NCI-H2029 treated with DMSO at 0.1 percent for 48 hours (cell line): ENCODE measurements at places on chromosomes 2 and 18.

DNA sequence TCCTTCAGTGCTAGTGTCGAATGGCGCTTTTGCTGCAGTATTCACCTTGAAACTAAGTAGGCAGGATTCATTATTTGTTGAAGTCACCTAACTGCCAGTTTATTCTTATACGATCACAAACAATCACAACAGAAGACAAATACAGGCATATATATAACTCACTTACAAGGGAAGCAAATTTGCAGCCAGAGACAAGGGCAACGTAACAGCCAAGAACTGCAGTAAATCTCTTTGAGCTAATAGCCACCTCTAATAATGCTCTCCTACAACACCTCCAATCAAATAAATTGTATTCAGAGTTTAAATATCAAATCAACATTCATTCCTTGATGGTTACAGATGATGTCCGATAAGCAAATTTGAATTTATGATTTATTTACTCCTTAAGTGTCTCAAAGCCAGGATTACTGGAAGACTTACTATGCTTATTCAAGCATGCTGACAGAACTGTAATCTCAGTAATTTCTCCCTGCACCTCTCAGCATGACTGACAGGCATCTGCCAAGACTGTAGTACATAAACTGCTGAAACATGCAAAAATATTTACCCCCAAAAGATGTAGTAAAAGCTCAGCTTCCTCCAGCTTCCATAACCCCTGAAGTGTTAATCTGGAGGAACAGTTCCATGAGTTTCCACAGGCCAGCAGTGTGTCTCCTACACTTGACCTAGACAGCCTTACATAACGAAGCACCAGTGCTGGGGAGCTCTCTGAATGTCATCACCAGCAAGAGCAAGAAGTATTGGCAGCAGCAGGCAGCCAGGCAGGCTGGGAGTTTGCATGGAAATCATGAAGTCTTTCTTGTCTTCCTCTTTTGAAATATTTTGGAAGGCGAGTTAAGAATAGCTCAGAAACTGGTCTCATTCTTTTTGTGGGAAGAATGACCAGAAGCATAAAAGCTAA is 20.9 kb upstream of the SCN1A start:
- no peak for DNase-seq

DNA sequence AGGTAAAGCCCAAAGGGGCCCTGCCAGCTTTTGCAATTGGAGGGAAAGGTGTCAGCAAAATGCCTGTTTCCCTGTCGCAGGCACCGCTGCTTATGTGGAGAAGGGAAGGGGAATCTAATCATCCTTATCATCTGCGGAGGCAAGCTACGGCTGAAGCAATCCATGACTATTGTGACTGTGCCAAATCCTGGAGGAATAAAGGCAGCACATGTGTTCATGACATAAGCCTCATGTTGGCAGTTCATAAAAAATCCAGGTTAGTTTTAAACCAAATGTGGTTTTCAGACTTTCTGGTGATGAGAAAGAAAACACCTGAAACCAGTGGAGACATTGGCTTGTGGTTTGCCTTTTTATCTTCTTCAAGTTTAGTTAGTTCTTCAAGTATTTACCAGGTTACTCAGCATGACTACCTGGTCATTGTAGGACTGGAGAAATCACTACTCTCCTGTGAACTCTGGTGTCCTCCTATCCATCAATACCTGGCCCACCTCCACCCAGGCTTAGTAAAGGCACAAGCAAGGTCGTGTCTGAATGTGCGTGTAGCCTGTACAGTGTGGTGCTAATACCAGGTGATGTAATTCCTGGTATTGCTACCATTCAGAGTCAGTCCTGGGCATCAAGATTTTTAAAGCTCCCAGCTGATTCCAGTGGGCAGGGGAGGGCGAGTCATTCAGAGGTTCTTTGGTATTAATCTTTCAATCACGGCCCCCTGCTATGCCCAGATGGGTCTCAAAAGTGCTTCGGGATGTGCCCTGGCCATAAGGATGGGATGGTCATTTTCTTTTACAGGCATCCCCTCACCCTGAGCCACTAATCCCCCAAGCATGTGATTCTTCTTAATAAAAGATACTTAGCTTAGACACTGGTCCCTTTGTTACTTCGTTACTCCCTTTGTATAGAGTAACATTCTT is 96.8 kb downstream of the TGFA start:
- no peak for DNase-seq

DNA sequence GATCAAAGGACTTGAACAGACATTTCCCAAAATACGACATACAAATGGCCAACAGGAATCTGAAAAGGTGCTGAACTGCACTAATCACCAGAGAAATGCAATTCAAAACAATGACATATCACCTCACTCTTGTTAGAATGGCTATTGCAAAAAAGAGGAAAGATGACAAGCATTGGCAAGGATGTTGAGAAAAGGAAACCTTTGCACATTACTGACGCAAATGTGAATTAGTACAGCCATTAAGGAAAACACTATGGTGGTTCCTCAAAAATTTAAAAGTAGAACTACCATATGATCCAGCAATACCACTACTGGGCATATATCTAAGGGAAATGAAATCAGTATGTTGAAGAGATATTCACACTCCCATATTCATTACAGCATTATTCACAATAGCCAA is 57.7 kb upstream of the ASPRV1 start:
- no peak for DNase-seq

DNA sequence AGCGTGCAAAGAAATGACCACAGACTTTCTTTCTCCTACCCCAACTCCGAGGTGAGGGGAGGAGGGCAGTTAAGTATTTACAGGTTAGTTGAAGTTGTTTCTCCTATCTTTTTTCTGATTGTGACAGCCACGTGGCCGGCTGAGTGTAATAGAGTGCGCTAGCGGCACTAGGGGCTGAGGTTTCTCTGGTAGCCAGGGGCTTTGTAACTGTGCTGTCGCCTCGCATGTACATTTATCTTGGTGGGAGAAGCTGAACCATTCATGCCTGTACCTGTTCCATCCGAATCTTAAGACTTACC is 214.1 kb upstream of the STON1 start:
- DNase-seq: no peak

DNA sequence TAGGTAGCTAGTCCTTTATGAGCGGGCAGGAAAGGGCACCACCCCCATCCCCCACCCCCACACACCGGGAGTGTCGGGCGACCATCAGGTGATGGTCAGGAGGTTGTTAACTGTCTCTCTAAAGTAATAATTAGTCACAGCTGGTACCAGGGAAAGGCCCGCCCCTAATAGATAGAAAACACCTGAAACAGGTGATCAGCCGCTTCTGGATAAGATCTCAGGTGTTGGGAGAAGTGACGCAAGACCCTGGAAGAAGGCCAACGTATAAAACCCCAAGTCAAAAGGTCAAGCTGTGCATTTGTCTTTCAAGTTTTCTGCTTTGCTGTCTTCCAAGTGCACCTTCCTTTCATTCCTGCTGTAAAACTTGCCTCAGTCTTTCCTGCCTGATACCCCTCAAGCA is 59.6 kb upstream of the LINC00305 start:
- no peak for DNase-seq

- DNase-seq: no peak
Measured at GRCh38 chr2:46861916-46862315, 53.7 kb downstream of the MCFD2 start.

DNA sequence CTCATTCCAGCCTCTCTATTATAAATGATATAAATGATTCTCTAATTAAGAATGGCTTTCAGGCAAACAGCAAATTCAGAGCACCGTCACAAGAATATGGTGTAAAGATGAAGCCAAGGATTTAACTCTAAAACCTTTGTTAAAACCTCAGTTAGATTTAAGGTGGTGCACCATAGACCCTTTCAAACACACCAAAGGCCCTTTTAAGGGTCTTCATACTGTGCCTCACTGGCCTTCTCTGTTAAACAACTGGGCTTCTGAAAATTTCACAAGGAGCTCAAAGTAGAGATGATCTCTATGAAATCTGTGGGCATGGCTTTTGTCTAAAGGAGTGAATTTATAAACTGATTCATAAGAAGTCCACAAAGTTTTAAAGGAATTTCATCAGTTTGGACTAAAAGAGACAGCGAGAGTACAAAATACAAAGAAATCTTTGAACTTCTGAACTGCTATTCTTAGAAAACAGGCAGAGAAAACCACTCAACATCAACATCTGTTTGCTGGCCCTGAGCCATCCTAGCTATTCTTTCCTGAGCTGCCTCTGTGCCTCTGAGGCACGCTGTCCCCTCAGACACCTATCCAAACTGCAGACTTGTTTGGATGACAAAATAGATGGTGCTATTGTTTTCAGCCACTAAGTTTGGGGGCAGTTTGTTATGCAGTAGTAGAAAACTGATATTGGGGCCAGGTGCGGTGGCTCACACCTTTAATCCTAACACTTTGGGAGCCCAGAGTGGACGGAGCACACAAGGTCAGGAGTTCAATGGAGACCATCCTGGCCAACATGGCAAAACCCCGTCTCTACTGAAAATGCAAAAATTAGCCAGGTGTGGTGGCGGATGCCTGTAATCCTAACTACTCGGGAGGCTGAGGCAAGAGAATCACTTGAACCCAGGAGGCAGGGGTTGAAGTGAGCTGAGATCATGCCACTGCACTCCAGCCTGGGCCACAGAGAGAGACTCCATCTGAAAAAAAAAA is 72.9 kb upstream of the MYCN start:
- no peak for DNase-seq

- DNase-seq: no peak
Measured at GRCh38 chr18:3906116-3906750, 456.3 kb downstream of the TGIF1 start.

- no peak for DNase-seq
Measured at GRCh38 chr2:86703704-86704361, 16.3 kb upstream of the RMND5A start.

GRCh38 chr2:120631724-120632123 is 103.9 kb upstream of the GLI2 start:
- no peak for DNase-seq

- DNase-seq: no peak
Measured at GRCh38 chr2:172693037-172693436, 42.6 kb upstream of the RAPGEF4 start.

GRCh38 chr18:25497151-25497794 is 145.3 kb upstream of the ZNF521 start:
- DNase-seq: no peak

- DNase-seq: no peak
Measured at GRCh38 chr2:111209045-111209514, 88.4 kb downstream of the BCL2L11 start.

DNA sequence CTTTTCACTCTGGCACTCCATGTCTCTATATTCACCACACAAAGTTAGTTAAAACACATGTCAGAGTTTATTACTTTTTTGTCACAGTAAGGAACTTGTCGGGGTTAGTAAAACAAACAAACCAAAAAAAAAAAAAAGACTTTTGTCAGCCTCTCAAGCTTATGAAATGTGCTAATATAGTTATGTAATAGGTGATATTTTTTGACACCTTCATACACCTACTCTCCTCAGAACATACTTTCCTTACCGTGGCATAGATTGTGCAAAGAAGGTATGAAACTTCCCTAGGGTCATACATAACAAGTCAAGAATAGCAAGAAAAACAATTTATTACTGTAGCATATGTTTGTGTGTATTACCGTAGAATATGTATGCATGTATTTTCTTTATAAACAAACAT is 633.3 kb downstream of the CNTNAP5 start:
- DNase-seq: no peak

DNA sequence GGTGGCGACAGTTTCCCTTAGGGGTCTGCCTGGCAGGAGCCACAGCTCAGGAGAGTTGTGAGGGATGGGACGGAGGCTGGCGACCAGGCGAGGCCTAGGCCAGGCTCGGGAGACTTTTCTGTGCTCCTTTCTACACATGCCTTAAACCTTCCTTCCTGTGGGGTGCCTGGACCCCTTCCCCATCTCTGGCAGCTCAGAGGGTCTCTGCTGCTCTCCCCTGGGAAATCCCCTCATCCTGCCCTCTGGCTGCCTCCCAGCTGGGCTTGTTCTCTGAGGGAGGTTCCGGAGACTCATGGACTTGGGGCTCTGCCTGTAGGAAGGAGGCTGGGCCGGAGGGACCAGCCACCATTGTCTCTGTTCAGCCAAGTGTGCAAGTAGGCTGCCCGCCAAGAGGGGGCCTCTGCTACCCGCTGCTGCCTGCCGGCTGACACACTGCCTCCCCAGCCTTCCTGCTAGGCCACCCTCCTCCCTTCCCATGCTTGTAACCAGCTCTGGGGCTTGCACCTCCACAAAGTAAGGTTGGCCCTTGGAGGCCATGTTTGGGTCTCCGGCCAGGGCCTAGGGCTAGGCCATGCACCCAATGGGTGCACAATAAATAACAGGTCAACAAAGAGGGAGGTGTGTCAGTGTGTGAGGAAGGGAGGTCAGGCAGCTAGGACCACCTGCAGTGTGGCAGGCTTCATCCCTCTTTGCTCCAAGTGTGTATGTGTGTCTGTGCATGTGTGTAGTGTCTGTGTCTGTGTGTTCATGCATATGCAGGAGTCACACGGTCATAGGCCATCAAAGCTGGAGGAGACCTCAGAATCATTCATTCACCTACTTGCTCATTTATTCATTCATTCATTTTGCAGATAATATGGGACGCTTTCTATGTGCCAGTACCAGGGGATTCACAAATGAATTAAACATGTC is 28.8 kb downstream of the PSD4 start:
- DNase-seq: no peak

GRCh38 chr18:37225279-37225678 is 340.3 kb downstream of the CELF4 start:
- no peak for DNase-seq

- DNase-seq: no peak
Measured at GRCh38 chr2:95017071-95017501, 8.4 kb upstream of the MAL start.

- DNase-seq: no peak
Measured at GRCh38 chr18:11654736-11655605, 34.1 kb upstream of the GNAL start.

GRCh38 chr2:29263886-29264285 is 148.7 kb downstream of the CLIP4 start:
- no peak for DNase-seq

GRCh38 chr2:163953390-163953907 is 217.6 kb upstream of the FIGN start:
- DNase-seq: no peak

GRCh38 chr2:119545754-119546446 is 1.7 kb downstream of the CFAP221 start:
- no peak for DNase-seq

DNA sequence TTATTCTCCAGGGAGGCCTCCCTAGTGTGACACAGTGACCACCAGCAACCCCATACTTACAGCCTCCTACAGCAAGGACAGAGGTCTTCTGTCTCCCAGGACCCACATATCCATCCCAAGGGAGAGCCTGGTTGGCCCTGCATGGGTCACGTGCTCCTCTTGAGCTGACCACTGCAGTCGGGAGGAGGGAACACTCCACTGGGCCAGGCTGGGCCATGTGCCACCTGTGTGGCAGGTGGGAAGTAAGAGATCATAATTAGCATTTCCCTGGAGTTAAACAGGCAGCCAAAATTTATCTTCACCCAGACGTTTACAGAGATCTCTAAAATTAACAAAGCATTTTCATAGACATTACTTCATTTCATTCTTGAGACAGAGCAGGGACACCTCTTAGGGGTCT is 33.4 kb upstream of the MLPH start:
- peak; percentile 20 for DNase-seq

- DNase-seq: no peak
Measured at GRCh38 chr2:5764041-5764440, 71.9 kb downstream of the SOX11 start.

DNA sequence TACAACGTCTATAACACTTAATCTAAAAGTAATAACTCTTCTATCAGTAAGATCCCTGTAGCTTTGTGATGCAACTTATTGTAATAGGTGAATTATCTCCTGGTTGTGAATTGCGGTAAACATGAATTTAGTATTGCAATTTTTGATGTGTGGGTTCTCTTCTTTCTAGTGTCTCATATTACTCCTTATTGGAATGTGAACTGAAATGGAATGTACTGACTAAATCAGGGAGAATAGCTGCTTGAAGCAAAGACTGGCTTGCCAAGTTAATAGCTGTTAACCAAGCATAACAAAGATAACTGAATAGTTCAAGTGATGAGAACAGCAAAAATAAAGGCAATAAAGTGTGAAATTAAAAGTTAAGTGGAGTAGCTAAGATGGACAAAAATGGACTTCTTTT is 60.5 kb upstream of the TFPI start:
- no peak for DNase-seq
